ENCODE measurements at places on chromosomes 3 and 15. TPM values are rescaled to one million over a fixed set of nuclear protein-coding genes. Genes with fewer than 3 reads are reported as not detected.

Gene GRAMD2A
- 1.1 TPM for total RNA-seq

Gene CAMK2N2
- total RNA-seq = 0.16 TPM

Gene CD276
- total RNA-seq = 202 TPM

Gene CXCR6
- total RNA-seq = not detected

Gene LRRK1
- total RNA-seq = 13.7 TPM

Gene STXBP5L
- total RNA-seq = not detected

Gene SEMA7A
- 33.8 TPM for total RNA-seq

Gene DCP1A
- total RNA-seq = 11.3 TPM

Gene DNASE1L3
- not detected for total RNA-seq

Gene CMTM8
- total RNA-seq = 7.3 TPM

Measured in mesangial cell (primary cell).